ENCODE measurements at places on chromosomes 12 and 14. TPM values are rescaled to one million over a fixed set of nuclear protein-coding genes. Genes with fewer than 3 reads are reported as not detected.

ANKS1B gene
- 3.0 TPM for total RNA-seq

TAS2R50 gene
- 4.7 TPM for total RNA-seq

KLRK1 gene
- total RNA-seq: not detected

MRPS35 gene
- 39.0 TPM for total RNA-seq

KRT3 gene
- total RNA-seq: not detected

IL22 gene
- not detected for total RNA-seq

KRT71 gene
- not detected for total RNA-seq

GDF3 gene
- total RNA-seq: not detected

LPAR5 gene
- not detected for total RNA-seq

SRRM4 gene
- not detected for total RNA-seq

SCN8A gene
- total RNA-seq: 0.26 TPM

INHBE gene
- total RNA-seq: not detected

RNF212B gene
- not detected for total RNA-seq

CLEC2B gene
- 4.4 TPM for total RNA-seq

ZFYVE26 gene
- total RNA-seq: 18.6 TPM

CLEC4D gene
- total RNA-seq: not detected

SERPINA12 gene
- total RNA-seq: not detected

KCNA5 gene
- not detected for total RNA-seq

TEX52 gene
- not detected for total RNA-seq

OAS2 gene
- total RNA-seq: 12.3 TPM

RD3L gene
- total RNA-seq: not detected

EFS gene
- 6.3 TPM for total RNA-seq

PCBP2 gene
- 259 TPM for total RNA-seq

TAS2R7 gene
- total RNA-seq: not detected

PIANP gene
- 0.13 TPM for total RNA-seq

TDP1 gene
- total RNA-seq: 14.9 TPM

ETFBKMT gene
- total RNA-seq: 2.6 TPM

HDAC7 gene
- total RNA-seq: 25.0 TPM

EXOC3L4 gene
- total RNA-seq: not detected

MIPOL1 gene
- total RNA-seq: 10.0 TPM
